NCI-H510A treated with DMSO at 0.1 percent for 48 hours (cell line): ENCODE measurements at places on chromosomes 5 and 9.

- DNase-seq = no peak
Observed at GRCh38 chr9:12717907-12718306, 24.7 kb downstream of the TYRP1 start.

DNA sequence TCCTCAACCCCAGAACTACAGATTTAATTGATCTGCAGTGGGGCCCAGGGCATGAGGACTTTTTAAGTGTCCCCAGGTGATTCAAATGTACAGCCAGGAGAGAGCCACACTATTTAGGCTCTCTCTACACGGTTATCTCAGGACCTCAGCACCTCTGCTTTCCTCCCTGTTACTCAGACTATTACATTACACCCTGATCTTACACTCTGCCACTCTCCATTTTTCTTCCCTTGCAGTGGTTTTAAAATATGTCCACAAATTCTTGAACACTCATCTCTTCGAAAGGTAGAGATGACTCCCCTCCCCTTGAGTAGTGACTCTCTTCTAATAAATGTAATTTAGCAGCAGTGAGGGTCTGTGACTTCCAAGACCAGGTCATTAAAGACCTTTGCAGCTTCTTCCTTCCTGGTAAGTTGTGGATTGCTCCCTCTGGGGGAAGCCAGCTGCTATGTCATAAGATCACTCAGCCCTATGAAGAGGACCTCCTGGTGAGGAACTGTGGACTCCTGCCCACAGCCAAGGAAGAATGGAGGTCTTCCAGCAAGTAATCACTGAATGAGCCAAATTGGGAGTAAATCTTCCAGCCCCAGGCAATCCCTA, 87.5 kb upstream of the SSBP2 start:
- peak; percentile 1 for DNase-seq

GRCh38 chr5:129771058-129771838, 23.4 kb downstream of the MINAR2 start:
- peak; percentile 50 for DNase-seq

DNA sequence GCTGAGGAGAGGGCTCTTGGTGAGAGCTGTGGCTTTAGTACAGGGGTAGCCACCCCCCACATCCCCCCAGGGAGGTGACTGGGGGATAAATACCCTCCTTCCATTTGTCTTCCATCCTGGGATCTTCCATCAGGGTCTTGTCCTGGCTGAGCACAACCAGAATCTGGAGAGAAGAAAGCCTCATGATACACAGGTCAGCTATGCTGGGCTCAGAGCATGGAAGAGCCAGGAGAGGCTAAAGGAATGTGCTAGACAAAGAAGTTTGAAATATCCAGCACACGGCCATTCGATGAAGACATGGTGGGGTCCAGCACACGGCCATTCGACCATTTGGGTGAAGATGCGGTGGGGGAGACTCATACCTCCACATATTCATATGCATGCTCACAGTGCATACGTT, 30.0 kb downstream of the ROPN1L start:
- no peak for DNase-seq

DNA sequence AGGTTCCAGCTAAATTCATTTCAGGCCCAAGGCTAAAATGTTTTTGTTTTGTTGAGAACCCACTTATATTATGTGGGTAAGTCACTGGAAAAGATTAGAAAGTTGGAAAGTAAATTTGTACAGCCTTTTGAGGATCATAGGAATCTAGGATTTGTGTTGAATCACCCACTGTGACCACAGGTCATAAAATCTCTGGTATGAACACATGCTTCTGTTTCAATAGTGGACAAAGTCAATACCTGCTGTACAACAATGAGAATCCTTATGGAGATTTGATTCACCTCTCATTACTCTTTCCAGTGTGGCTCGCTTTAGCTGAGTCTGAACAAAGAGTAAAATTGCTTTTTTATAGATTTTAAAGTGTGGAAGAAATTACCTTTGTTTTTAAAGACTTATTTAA, 369.5 kb downstream of the TMEM167A start:
- no peak for DNase-seq

GRCh38 chr5:68225188-68225910, 9.8 kb downstream of the PIK3R1 start:
- DNase-seq = no peak

DNA sequence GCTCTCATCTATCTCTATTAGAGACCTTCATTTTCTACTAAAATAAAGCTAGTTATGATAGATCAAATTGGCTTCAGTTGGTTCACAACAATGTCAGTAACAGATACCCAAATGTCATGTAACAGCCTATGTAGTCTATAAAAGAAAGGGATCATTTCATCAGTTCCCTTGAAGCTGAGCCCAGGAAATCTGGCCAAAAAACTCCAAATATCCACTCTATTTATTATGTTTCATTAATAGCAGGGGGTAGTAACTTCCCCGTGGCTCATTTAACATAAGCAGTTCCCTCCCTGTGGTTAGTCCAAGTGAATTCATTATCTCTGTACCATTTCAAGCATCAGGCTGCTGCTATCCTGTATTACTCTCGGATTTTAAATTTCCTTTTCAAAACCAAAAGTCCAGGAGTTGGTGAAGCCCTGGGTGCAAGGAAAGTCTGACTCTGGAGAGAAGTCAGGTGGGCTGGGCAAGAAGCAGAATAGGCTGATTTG, 66.0 kb downstream of the SH3PXD2B start:
- no peak for DNase-seq

DNA sequence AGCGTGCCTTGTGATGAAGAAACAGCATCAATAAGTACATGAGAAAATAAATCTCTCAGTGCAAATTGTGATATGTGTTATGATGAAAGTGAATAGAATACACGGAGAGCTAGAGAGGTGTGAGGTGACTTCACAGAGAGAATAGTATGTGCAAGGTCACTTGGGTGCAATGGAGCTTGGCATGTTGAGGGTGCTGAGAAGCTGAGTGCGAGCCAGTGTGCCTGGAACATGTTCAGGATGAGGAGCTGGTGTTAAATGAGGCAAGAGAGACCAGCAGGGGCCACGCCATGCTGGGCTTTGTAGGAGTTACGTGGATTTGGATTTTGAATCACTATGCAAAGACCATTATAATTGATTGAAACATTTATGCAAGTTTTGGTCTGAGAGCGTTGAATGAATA, 12.8 kb upstream of the RPS23 start:
- DNase-seq = no peak

GRCh38 chr9:71662082-71662481, 106.2 kb downstream of the CEMIP2 start:
- no peak for DNase-seq

DNA sequence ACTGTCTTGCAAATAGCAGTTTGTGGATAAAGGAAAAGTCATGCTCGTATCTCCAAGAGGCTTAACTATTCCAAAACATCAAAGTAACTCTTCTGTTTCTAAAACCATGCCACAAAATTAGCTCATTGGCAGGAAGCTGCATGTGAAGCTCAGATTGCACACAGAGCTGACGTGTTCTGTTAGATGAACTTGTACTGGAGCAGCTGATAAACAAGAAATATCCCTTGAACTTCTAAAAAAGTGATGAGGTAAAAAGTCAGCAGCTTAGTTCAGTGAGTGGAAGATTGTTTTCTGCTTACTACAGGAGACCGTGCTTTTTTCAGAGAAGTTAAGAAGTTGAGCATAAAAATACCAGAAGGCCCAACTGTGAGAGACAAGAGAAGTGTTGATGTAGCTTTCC, 113.2 kb downstream of the SLC12A2 start:
- no peak for DNase-seq

- peak; percentile 33 for DNase-seq
Observed at GRCh38 chr5:146878476-146879172, at the start of gene PPP2R2B. Gene PPP2R2B (minus strand): TSS chr5:146878757.

DNA sequence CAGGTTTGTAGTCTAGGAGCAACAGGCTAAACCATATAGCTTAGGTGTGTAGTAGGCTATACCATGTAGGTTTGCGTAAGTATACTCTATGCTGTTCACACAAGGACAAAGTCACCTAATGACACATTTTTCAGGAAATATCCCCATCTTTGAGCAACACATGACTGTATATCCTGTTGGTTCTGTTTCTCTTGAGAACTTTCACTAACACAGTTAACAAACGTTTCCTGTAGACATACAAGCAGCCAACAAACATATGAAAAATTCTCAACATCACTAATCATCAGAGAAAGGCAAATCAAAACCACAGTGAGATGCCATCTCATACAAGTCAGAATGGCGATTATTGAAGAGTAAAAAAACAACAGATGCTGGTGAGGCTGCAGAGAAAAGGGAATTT, 68.2 kb downstream of the NR2F1-AS1 start:
- DNase-seq = no peak

GRCh38 chr9:113482991-113483675, 19.6 kb downstream of the RGS3 start:
- DNase-seq = no peak

DNA sequence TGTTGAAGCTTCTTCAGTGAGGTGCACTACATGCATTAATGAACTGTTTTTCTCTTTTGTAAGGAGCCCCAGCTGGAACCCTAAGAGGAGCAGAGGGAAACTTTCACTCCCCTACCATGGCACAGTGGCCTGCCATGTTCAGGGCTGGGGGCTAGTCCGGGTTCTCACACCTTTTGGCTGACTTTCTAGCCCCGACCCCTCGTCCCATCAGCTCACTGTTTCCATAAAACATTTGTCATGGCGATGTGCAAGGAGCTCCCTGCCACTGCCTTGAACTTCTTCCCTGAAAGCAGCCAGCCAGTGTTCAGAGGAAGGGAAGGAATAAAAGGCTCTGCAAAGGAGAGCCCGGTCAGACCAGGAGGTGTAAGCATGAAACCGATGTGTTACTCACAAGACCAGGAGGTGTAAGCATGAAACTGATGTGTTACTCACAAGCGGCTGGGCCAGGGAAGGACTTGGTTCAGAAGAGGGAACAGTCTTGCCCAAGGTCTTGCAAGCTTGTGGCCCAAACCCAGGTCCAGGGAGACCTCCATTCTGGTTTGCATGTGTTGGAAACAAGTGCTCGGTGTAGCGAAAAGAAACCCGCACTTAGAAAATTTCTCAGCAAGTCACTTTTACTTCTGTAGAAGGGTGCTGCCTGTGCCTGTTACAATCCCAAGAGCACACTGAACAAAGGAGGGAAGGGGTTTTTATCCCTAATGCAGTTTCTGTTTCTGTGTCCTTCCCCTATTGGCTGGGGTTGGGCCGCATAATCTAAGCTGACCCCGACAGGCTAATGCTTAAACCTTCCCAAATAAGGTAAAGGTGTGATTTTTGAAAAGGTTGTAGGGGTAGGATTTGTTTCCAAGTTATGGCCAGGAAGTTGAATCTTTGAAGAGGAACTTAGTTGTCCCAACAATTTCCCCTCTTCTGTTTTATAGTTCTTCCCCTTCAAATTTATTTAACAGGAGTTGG, 3.4 kb upstream of the ABO start:
- no peak for DNase-seq

DNA sequence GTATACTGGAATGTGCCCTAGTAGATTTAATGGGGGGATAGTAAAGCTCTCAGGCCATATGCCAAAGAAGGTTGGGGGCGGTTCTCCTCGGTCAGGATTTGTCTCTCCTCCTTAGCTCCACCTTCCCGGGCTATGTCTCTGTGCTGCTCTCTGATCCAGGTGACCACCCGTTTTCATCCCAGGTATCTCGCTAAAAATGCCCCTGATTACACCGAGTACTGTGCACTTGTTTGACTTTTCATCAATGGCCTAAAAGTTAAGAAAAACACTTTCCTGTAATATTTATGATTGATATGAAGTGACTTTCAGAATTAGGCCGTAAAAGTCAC, 724 bp downstream of the NDUFS6 start:
- DNase-seq = no peak

- DNase-seq = no peak
Observed at GRCh38 chr5:134223406-134224248, 2.2 kb downstream of the PPP2CA start.

DNA sequence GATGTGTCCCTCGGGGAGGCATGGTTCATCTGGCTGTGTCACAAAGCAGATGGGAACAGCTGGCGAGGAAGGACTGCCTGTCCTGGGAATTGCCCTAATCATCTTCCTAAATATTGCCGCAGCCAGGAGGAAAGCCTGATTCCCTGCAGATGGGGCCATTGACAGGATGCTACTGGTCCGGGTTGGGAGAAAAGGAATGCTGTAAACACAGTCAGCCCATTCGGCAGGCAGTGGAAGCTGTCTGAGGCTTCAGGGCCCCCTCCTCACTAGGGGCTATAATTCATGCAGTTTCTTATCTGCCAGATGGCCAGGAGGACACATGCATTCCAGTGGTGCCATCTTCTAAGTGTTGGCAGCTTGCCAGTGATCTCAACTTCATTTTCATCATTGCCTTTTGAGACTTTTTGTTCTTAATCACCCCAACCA, 110.3 kb downstream of the KCNIP1 start:
- DNase-seq = no peak

GRCh38 chr5:125411071-125411743, 664.8 kb upstream of the ZNF608 start:
- no peak for DNase-seq

DNA sequence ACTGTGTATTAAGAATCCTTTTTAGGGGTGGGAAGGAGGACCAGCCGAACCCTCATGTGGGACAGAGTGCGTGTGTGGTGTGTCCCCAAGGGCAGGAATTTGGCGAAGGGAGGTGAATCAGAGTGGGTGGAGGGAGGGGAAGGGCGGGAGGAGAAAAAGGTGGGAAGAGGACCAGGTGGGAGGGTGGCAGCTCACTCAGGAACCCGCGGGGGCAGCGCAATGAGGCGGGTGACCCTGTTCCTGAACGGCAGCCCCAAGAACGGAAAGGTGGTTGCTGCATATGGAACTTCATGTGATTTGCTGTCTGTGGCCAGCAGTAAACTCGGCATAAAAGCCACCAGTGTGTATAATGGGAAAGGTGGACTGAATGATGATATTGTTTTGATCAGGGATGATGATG, 8.8 kb upstream of the POLR1E start:
- DNase-seq = no peak

- DNase-seq = no peak
Observed at GRCh38 chr9:9079473-9079872, 1279.9 kb upstream of the DMAC1 start.

DNA sequence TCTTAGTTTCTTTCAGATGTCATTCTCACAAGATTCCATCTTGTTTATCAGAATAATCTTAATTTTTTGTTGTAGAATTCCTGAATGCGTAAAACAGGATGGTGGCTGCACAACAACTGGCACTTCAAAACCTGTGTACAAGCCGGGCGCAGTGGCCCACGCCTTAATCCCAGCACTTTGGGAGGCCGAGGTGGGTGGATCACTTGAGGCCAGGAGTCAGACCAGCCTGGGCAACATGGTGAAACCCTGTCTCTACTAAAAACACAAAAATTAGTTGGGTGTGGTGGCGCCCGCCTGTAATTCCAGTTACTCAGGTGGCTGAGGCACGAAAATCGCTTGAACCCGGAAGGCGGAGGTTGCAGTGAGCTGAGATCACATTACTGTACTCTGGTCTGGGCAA, 10.5 kb upstream of the CCNB1 start:
- no peak for DNase-seq

DNA sequence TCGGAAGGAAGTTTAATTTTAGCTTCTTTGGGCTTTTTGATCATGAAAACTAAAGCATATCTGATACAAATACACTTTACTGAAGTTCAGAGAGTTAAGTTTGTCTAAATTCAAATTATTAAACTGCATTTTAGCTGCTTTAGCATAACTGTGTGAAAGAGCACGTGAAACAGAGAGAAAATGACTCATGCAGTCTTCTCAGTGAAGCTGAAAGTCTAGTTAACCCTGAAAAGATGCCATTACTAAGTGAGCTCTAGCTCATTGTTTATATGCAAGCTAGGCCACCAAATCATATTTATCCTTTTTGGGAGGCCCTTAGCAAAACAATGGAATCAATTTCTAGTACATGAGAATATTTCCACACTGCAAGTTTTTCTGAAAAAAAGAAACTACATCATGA, 27.6 kb downstream of the TPD52L3 start:
- no peak for DNase-seq
